ENCODE measurements at places on chromosomes 3 and 15. TPM values are rescaled to one million over a fixed set of nuclear protein-coding genes. Genes with fewer than 3 reads are reported as not detected.

Gene ATP13A5
- not detected for total RNA-seq

Gene RLBP1
- total RNA-seq = not detected

Gene STXBP5L
- total RNA-seq = under 0.01 TPM

Gene MUC4
- 19.0 TPM for total RNA-seq

Gene SYNPR
- not detected for total RNA-seq

Gene CCR8
- not detected for total RNA-seq

Gene TRPM1
- total RNA-seq = not detected

Gene PPARG
- 46.4 TPM for total RNA-seq

Gene PGBD4
- total RNA-seq = 2.9 TPM

Gene WDR72
- total RNA-seq = not detected

DNA sequence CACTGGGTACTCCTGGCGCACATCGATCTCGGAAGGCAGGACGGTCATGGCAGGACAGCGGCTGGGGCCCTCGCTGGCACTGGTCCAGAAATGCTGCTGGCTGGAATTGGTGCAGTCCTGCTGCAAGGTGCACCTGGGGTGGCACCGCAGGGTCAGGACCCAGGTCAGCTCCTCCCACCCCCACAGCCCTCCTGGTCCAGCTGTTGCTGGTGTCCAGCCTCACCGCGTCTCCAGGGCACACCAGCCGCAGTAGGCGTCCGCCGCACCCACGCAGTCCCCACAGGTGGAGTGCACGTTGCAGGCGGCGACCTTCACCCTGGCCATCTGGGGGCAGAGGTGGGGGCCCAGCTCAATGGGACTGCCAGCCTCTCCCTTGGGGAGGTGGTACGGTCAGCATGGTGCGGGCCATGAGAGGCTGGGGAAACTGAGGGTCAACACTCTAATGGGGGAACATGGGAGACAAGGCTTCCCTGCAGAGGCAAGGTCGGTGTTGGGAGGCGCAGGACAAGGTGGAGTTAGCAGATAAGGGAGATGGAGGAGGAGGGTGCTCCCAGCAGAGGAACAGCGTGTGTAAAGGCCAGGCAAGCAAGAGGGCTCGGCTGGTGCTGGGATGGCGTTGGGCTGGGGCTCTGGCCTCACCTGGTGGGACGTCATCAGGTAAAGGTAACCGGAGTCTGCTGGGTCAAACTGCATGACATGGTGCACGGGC, 20.4 kb downstream of the PLXND1 start:
- no peak overlapping the region for H3K4me3 ChIP-seq
- H3K27ac ChIP-seq = no peak overlapping the region
- H3K4me1 ChIP-seq = peaks cover 14% of the 10 kb centered on the region
- H3K36me3 ChIP-seq = no peaks in the 10 kb centered on the region
- no peak for DNase-seq
- H3K27me3 ChIP-seq = no peaks in the 10 kb centered on the region

DNA sequence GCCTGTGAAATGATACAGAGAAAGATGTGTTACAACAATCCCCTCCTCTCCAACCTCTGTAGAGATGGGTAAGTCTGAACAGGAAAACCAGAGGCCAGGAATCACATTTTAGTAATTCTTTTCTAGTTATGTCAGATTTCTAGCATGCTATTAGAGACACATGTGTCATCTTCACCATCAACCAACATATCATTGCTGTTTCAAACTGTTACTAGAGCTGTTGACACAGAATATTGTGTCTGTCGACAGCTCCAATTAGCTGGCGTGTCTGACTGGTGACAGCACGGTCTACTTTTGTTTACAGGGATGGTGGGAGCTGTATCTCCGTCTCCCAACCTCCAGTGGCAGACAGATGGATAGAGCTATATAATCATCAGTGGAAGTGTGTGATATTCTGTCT, 393.2 kb downstream of the SOX2 start:
- H3K36me3 ChIP-seq = no peaks in the 10 kb centered on the region
- no peak for DNase-seq
- H3K27ac ChIP-seq = no peak overlapping the region

GRCh38 chr3:77134769-77135168, 94.9 kb downstream of the ROBO2 start:
- no peaks in the 10 kb centered on the region for H3K27me3 ChIP-seq
- no peak overlapping the region for H3K4me3 ChIP-seq
- H3K36me3 ChIP-seq = no peaks in the 10 kb centered on the region
- no peak overlapping the region for H3K27ac ChIP-seq
- no peak for DNase-seq

DNA sequence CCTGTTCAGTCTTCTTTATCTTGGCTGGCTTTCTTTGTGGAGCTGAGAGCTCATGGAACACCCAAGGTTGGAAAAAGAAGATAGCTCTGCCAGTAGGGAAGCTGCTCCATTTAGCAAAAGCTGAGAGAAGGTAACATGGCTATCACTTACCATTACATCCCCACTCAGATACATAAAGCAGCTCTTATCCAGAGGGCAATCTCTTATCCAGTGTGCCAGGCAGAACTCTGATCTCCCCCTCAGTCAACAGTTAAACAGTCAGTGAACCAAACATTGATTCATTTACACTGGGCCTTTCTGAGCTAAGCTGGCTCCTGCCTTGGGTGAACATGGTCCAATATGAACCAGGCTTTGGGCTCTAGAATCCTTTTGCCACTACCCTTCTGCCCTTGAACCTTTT, 624.2 kb downstream of the NTRK3 start:
- H3K27me3 ChIP-seq = no peaks in the 10 kb centered on the region
- DNase-seq = no peak
- H3K27ac ChIP-seq = no peak overlapping the region

- H3K4me1 ChIP-seq = no peaks in the 10 kb centered on the region
- H3K4me3 ChIP-seq = no peak overlapping the region
- DNase-seq = no peak
- H3K27me3 ChIP-seq = no peaks in the 10 kb centered on the region
- H3K36me3 ChIP-seq = no peaks in the 10 kb centered on the region
Measured at GRCh38 chr15:69380100-69380725, 33.9 kb upstream of the KIF23 start.

DNA sequence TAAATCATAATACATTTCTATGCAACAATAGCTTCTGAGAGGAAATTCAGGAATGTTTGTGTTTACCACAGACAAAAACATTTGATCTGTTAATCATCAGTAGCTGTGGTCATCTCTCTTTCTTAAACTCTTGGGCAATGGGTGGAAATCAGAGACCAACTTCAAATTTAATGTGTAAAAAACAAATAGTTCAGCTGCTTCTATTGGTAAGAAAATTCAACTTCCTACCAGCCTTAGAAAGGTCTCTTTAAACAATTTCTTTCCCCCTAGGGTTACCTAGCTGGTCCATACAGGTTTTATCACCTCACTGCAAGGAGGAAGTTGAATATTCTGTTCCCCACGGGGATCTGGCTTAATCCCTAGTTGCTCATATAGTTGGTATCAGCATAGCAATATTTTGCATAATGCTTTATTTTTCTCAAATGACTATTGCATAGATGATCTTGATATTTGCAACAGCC, 20.3 kb upstream of the PPP4R2 start:
- no peak for DNase-seq
- no peaks in the 10 kb centered on the region for H3K27me3 ChIP-seq
- no peaks in the 10 kb centered on the region for H3K36me3 ChIP-seq
- H3K27ac ChIP-seq = no peak overlapping the region
- H3K4me3 ChIP-seq = no peak overlapping the region

GRCh38 chr15:77416148-77416455, 3.8 kb downstream of the PEAK1 start:
- H3K36me3 ChIP-seq = no peaks in the 10 kb centered on the region
- no peaks in the 10 kb centered on the region for H3K4me1 ChIP-seq
- no peak overlapping the region for H3K4me3 ChIP-seq
- DNase-seq = no peak

DNA sequence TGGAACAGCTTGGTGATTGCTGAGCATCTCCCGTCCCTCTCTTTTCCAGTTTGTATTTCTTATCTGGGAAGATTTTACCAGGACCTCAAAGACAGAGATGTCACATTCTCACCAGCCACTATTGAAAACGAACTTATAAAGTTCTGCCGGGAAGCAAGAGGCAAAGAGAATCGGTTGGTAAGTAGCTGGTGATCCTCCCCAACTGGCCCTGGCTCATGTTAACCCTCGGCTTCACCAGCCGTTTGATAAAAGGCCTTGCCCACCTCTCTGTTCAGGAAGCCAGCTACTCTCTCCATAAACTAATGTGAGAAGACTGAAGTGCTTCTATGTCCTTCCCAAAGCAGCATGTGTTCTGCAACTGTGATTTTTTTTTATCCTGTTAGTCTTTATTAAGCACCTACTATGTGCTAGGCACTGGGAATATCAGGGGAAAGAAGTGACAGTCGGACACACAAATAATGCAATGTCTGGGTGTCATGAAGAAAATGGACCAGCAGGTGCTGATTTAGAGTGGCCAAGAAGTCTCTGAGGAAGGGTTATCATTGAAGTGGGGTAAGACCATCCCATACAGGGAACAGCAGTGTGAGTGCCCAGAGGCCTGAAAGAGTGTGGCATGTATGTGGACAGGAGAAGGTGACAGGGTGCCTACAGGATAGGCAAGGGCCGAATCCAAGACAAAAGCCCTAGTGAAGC, 1.2 kb downstream of the MANF start:
- H3K27ac ChIP-seq = peak overlapping the region; percentile 87
- H3K4me3 ChIP-seq = no peak overlapping the region
- H3K36me3 ChIP-seq = peaks cover 14% of the 10 kb centered on the region
- H3K27me3 ChIP-seq = no peaks in the 10 kb centered on the region

GRCh38 chr3:58998476-58999117, 51.2 kb downstream of the CFAP20DC start:
- H3K4me1 ChIP-seq = no peaks in the 10 kb centered on the region
- H3K27ac ChIP-seq = no peak overlapping the region
- no peaks in the 10 kb centered on the region for H3K27me3 ChIP-seq
- no peak overlapping the region for H3K4me3 ChIP-seq
- DNase-seq = no peak
- H3K36me3 ChIP-seq = no peaks in the 10 kb centered on the region

DNA sequence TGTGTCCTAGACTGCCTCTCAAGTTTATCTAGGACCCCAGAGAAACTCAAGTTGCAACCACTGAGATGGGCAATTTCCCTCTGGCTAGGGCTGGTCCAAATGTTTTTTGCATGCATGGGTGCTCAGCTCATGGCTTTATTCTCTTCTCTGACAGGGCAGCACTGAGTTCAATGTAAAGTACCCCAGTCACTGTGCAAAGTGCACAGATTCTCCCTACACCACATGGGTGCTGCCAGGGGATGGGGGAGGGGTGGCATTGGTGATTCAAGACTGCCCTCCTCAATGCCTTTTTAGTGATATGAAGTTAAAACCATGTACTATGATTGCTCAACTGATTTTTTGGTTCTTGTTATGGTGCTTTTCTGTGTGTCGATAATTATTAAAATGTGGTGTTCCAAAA, 14.8 kb upstream of the RAD51 start:
- no peaks in the 10 kb centered on the region for H3K4me1 ChIP-seq
- H3K4me3 ChIP-seq = no peak overlapping the region

- no peaks in the 10 kb centered on the region for H3K36me3 ChIP-seq
- no peaks in the 10 kb centered on the region for H3K27me3 ChIP-seq
- H3K27ac ChIP-seq = no peak overlapping the region
- H3K4me1 ChIP-seq = peaks cover 9% of the 10 kb centered on the region
Measured at GRCh38 chr15:40235201-40235885, 3.5 kb upstream of the PAK6 start.

DNA sequence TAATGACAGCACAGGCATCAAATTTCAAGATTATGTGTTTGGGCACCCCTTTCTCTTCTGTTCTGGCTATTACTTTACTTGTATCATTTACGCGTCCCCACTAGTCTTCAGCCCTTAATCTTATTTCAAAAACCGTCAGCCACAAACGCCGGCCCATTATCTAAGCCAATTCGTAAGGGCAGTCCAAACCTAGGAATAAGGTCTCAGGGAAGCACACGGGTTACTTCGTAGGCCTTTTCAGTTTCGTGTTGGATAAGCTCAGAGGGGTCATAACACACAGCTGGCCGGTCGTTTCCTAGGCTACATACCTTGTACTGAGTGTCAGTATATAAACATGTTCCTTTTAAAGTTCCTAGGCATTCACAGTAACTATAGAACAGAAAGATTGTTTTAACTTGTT, 5.1 kb upstream of the DNAAF4 start:
- H3K4me3 ChIP-seq = no peak overlapping the region
- no peak for DNase-seq
- H3K4me1 ChIP-seq = no peaks in the 10 kb centered on the region

DNA sequence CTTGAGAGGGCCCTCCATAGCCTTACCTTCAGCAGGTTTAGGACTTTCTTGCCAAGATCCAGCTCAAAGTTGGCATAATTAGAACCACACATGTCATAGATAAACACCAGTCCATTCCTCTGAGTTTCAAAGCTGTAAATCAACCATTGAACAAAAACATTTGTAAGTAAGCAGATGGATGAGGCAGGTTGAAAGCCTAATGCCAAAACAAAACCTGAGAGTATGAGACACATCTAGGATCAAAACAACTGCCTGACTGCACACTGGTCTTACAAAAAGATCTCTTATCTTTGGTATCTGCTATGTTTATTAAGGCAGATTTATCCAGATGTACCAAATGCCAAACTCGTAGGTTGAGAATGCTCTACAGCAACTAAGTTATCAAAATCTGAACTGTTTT, 61.9 kb downstream of the PTPN9 start:
- no peak for DNase-seq
- no peak overlapping the region for H3K27ac ChIP-seq
- no peaks in the 10 kb centered on the region for H3K36me3 ChIP-seq
- H3K4me3 ChIP-seq = no peak overlapping the region

GRCh38 chr3:53585627-53586026, 91.2 kb downstream of the CACNA1D start:
- no peak overlapping the region for H3K4me3 ChIP-seq
- no peaks in the 10 kb centered on the region for H3K36me3 ChIP-seq

GRCh38 chr3:43043071-43043766, 62.7 kb downstream of the POMGNT2 start:
- H3K4me1 ChIP-seq = no peaks in the 10 kb centered on the region
- no peak overlapping the region for H3K4me3 ChIP-seq
- H3K27ac ChIP-seq = no peak overlapping the region
- no peaks in the 10 kb centered on the region for H3K27me3 ChIP-seq
- H3K36me3 ChIP-seq = no peaks in the 10 kb centered on the region

DNA sequence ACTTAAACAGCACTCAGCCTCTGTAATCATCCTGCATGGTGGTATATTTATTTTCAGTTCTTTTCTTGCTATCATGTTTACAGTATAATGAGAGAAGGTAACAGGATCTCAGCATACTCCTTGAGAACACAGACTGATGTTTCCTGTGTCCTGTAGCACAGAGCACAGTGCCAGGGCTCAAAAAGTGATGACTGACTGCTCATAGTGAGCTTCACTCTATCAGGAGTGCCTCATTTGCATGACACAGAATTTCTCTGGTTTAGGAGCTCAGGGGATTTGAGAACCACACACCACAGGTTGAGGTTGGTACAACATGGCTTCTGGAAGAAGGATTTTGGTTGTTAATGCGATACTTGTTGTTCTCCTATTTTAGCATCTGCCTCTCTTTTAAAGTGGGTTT, 68.5 kb upstream of the SLC2A2 start:
- H3K27ac ChIP-seq = no peak overlapping the region
- H3K4me3 ChIP-seq = no peak overlapping the region
- H3K4me1 ChIP-seq = no peaks in the 10 kb centered on the region
- no peaks in the 10 kb centered on the region for H3K27me3 ChIP-seq
- H3K36me3 ChIP-seq = peaks cover 21% of the 10 kb centered on the region

Data from Peyer's patch (tissue), 4 donors.